Activated CD8-positive, alpha-beta memory T cell treated with anti-CD3 and anti-CD28 coated beads, Interleukin-2, amount 50 U/mL, for 4 hours (primary cell): ENCODE measurements at places on chromosomes 13 and 19.

DNA sequence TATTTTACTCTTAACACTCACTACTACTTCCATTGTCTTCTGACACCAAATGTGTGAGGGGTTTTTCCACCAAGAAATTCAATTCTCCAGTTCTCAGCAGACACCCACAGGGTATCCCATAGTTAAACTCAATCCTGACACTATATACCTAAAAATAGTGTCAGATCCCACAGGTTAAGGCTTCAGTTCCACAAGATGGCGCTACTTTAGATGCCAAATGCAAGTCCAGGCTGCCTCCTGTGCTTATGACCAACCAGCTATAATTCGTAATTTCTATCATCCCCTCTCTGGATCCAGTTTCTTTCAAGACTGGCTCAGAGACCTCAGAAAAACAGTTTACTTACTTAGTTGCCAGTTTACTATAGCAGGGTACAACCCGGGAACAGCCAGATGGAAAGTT is 1146.2 kb upstream of the SPRY2 start:
- DNase-seq = no peak

DNA sequence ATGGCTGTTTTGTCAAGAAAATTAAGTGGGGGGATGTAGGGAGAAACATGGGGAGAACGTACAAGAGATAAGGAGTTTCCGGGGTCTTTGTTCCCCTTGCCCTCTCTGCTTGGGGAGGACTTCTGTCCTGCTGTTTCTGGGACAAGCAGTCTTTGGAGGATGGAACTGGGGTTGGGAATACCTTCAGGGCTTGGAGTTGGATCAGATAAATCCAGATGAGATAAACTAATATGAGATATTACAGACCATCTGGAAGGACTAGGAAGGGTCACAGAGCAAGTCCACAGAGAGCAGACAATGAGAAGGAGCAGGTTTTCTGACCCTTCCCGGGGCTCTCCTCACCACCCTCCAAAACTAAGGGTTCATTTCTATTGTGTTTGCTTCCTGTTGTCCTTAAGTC is 237.5 kb downstream of the TSHZ3 start:
- DNase-seq = no peak

GRCh38 chr13:28137596-28137995 is 749 bp upstream of the PAN3 start:
- DNase-seq = no peak

GRCh38 chr13:100870898-100871297 is 196.3 kb upstream of the TMTC4 start:
- no peak for DNase-seq

GRCh38 chr19:4376028-4376670 is 24.2 kb downstream of the SH3GL1 start:
- no peak for DNase-seq

- DNase-seq = no peak
Observed at GRCh38 chr19:56167064-56167578, 8.7 kb upstream of the GALP start.

DNA sequence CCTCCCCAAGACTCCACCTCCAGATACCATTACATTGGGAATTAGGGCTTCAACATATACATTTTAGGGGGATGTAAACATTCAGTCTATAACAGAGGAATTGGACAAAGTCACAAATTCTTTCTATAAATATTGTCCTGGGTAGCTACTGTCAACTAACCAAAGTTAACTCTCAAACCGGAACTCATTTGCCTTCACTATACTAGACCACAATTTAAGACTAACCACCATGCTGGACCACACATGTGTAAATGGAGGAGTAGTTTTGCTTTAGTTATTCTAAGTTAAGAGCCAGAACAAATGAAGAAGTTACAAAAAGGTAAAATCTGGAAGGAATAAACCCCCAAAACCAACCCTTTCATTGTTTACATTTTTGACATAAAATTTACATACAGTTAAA is 222.8 kb downstream of the NDFIP2 start:
- no peak for DNase-seq

GRCh38 chr13:101211261-101211660 is 205.0 kb downstream of the NALCN start:
- no peak for DNase-seq

DNA sequence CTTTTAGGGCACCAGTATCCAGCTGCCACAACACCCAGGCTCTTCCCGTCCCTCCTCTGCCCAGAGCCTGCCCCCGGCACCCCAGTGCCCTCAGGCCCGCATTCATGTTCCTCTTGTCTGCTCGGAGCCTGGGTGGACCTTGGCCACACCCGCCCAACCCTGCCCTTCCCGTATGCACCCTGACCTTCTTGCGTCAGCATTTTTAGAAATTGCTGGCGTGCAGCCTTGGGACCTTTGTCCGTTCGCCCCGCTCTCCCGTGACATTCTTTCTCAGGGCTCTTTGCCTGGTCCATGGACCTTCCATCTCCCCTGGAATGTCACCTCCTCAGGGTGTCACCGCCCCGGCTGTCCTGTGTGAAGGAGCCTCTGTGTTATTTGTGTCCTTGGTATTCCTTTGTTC is 7.6 kb downstream of the NUCB1 start:
- DNase-seq = no peak

GRCh38 chr19:18590273-18591272 is 2.0 kb downstream of the REX1BD start:
- DNase-seq = no peak

GRCh38 chr19:12163826-12164225 is 930 bp downstream of the ZNF136 start:
- DNase-seq = no peak

DNA sequence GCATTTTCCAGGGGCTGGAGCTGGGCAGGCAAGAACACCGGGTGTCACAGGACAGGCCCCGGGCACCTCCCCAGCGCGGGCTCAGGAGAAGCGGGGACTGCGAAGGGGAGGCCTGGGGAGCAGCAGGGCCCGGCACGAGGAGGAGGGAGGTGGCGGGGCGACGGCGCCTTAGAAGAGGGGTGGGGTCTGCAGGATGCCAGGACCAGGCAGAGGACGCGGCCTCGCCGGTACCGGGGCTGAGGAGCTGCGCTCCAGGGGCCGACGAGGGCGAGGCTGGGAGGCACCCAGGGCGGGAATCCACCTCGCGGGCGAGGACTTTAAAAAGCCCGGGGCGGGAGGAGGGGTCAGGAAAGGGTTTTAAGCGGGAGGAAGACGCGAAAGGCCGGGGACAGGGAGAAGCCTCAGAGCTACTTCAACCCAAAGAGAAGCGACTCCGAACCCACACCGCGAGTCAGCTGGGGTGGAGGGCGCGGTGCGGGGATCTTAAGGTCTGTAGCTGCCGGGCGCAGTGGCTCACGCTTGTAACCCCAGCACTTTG is 665 bp downstream of the ZNF347 start:
- DNase-seq = peak; percentile 28

- DNase-seq = no peak
Observed at GRCh38 chr13:85694992-85695391, 104.2 kb downstream of the SLITRK6 start.

- no peak for DNase-seq
Observed at GRCh38 chr19:40363069-40363468, 14.6 kb downstream of the PLD3 start.

DNA sequence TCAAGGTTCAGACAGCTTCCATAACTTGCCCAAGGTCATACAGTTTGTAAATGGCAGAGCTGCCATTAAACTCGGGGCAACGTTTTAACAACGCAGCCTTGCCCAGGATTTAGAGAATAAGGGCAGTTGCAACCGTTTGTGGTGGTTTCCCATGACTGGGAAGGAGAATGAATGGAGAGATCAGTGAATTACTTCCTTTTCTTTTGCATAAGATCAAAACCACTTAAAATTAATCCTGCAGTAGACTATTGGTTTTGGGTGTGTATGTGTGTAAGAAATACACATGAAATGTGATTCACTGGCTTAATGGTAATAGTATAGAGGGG is 179.1 kb upstream of the MIR17HG start:
- DNase-seq = no peak

- DNase-seq = no peak
Observed at GRCh38 chr13:43991773-43992201, 112.1 kb downstream of the LACC1 start.

GRCh38 chr19:33604651-33605050 is 17.1 kb upstream of the CHST8 start:
- DNase-seq = no peak

DNA sequence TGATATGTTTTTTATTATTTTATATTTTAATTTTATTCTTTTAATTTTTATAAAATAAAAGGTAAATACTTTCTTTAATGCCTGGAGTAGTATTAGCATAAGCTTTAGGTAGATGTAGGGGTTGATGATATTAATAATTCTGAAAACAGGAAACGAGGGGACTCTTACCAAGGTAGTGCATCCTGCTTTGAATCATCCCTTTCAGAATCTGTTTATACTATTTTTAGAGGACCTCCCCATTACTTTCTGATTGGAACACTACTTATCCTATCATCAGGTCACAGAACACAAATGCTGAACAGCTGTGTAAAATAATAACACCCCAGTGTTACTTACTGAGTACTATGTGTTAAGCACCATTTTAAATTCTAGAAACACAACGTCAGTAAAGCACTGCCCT is 27.3 kb downstream of the COG6 start:
- no peak for DNase-seq

DNA sequence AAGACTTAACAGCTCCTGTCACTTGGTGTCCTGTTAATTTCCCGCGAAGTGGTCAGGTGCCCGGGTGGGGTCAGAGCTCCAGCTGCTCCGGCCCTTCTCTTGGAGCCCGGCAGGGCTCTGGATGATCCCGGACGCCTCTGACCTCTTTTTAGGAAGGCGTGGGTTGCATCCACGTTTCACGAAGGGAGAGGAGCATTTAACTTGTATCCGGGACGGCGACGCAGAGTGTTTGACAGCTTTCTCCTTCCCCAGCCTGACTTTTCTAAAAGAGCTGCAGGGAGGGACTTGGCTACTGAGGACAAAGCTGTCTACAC is 656 bp downstream of the ZNF155 start:
- DNase-seq = no peak

- DNase-seq = no peak
Observed at GRCh38 chr13:73177916-73178565, 119.2 kb downstream of the KLF5 start.

- no peak for DNase-seq
Observed at GRCh38 chr13:103884101-103884723, 818.0 kb upstream of the SLC10A2 start.

GRCh38 chr13:48892053-48892687 is 83.5 kb upstream of the FNDC3A start:
- DNase-seq = no peak

GRCh38 chr19:19436137-19436691 is 30.7 kb downstream of the GATAD2A start:
- DNase-seq = no peak

DNA sequence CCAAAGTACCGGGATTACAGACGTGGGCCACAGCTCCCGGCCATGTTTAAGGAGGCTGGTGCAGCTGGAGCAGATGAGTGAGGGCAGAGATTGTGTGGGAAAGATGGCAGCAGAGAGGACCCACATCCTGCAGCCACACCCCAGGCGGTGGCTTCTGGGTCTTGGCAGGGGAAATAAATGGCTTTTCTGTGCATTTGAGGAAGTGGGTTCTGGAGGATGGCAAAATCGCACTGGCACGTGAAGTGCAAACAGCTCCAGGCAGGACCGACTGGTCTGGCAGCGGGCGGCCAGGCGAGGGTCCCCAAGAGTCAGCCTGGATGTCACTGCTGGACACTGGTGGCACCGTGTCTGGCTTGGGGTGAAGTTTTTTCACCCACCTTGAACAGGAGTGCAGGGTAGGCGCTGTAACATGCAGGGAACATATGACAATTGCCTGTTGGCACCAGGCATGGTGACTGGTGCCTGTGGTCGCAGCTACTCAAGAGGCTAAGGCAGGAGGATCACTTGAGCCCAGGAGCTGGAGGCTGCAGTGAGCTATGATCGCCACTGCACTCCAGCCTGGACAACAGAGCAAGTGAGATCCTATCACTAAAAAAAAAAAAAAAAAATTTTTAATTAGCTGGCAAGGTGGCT is 8.4 kb downstream of the B3GNT3 start:
- no peak for DNase-seq

- DNase-seq = no peak
Observed at GRCh38 chr13:98482476-98483444, 94.1 kb downstream of the STK24 start.

GRCh38 chr13:21735701-21736401 is 65.0 kb downstream of the FGF9 start:
- DNase-seq = no peak

DNA sequence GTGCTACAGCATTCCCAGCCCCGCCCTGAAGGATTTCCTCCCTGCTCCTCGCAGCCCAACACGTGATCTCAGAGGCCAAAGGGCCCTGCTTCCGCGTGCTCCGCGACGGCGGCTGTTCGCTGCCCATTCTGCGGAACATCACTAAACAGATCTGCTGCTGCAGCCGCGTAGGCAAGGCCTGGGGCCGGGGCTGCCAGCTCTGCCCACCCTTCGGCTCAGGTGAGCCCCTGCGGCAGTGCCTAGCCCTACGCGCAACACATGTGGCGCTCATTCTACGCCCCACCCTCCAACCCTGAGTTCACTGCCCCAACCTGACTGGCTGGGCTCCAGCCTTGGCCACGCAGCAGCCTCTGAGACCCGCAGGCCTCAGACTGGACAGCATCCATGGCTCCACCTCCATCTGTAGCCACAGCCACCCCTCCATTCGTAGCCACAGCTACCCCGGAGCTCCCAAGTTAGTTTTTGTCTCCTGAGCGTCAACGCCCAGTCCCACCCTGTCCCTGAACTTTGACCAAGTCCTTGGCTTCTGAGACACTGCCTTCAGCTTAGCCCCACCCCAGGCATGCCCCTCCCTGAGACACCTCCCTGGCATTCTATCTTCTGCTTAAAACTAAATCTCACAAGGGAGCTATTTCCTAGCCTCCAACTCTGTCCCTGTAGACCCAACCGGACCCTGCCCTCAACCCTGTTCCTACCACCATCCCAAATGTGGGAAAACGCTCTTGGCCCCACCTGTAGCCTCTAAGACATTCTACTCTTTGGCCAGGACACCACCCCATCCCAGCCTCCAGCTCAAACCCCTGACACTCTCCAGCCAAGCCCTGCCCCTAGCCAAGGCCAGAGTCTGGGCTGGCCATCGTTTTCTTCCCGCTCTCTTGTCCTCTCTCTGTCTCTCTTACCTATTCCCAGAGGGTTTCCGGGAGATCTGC is 6.4 kb downstream of the LTBP4 start:
- DNase-seq = no peak

- DNase-seq = no peak
Observed at GRCh38 chr13:97719736-97720135, 233.7 kb upstream of the IPO5 start.

- no peak for DNase-seq
Observed at GRCh38 chr13:30819136-30819888, 84.0 kb downstream of the ALOX5AP start.

GRCh38 chr19:29623726-29624488 is 17.8 kb downstream of the POP4 start:
- DNase-seq = peak; percentile 25

DNA sequence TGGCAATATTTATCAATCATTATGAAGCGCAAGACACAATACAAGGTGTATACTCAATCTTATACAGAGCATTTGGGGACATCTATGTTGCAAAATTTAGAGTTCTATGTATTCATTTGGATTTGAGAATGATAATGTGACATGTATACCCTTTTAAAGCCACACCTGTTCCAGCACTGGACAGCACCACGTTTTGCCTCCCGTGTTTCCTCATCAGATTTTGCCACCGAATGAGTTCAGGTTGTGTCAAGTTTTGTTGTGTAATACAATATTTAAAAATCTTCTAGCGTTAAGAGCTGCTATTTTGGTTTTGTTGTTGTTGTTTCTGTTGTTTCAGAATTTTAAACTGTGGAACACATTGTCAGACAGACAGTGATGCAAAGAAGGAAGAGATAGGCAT is 568.3 kb upstream of the GPC6 start:
- DNase-seq = no peak

GRCh38 chr13:94608586-94608985 is 6.9 kb downstream of the GPR180 start:
- no peak for DNase-seq

- no peak for DNase-seq
Observed at GRCh38 chr19:20423381-20424197, 142.0 kb downstream of the ZNF737 start.
